NCI-H146 (cell line): ENCODE measurements at places on chromosomes 12 and 14.

DNA sequence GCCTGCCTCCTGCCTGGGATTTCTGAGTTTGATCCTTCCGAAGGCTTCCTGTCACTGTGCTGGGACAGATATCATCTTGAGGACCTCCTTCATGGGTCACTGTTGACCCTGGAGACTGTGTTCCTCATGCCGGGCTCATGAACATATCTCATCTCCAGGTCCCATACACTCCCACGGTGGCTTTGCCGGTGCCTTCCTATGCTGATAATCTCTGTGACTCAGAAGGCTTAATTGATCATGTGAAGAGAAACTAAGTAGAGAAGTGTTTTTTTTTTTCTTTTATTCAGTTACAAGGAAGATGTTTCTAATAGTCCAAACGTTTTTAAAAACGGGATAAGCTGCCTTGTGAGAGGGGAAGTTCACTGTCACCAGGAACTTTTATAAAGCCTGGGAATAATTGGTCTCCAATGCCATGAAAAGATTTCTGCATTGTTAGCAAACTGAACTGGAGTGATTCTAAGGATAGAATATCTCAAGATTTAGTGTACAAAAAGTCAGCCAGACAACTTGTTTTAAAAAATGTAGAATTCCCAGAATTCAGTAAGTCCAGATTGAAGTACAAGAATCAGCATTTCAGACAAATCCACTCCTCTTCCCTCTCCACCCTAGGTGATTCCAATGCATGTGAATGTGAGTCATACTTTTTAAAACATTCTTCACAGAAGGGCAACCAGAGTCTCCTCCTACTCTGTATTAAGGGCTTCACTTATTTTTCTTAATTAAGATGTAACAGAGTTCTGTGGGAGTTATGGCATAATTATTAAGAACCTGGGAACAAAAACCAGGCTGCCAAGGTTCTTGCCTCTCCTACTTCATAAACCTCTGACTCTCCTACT, 139.8 kb upstream of the LGR5 start:
- no peak for DNase-seq

- no peak for DNase-seq
These were observed 30.3 kb downstream of the FAIM2 start for GRCh38 chr12:49873361-49873934.

DNA sequence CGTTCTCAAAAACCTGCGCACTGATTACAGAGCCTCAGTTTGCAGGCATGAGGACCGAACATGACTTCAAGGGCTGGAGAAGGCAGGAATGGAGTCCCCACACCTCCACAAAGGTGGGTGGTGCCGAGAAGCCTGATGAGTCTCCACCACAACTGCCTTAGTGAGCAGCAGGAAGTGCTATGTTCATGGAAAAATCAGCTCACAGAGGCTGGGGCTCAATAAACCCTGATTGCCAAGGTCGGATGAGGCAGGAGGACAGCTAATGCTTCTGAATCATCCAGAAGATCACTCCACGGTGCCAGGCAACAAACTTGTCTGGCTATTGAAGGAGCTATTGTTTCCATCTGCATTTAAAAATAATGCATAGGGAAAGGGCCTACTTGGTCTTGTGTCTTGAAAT, 31.1 kb downstream of the APPL2 start:
- no peak for DNase-seq

DNA sequence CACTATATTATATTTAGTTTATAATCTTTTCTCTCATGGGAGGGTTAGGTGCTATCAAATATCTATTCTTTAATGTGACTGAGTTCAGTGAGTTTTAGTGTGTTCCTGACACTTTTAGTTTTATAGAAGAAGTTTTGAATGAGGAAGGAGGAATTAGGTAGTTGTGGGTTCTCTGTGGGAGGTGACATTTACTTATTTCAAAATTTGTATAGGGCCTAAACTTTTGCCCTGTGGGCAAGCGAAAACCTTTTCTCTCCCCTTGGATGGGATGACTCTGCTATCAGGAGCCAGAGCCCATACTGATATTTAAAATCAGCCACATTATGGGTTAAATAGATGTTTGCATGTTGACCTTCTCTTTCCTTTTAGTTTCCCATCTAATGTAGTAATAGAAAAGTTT, 43.6 kb downstream of the SPATS2 start:
- DNase-seq, result no peak

GRCh38 chr14:93941293-93941910, 14.3 kb downstream of the FAM181A start:
- DNase-seq, result peak; percentile 91

- no peak for DNase-seq
These were observed 340.1 kb upstream of the FKBP4 start for GRCh38 chr12:2454601-2455177.

GRCh38 chr14:21322716-21323115, 42.8 kb downstream of the RPGRIP1 start:
- no peak for DNase-seq

- DNase-seq, result no peak
These were observed 61.5 kb upstream of the PTGR2 start for GRCh38 chr14:73789989-73790581.

DNA sequence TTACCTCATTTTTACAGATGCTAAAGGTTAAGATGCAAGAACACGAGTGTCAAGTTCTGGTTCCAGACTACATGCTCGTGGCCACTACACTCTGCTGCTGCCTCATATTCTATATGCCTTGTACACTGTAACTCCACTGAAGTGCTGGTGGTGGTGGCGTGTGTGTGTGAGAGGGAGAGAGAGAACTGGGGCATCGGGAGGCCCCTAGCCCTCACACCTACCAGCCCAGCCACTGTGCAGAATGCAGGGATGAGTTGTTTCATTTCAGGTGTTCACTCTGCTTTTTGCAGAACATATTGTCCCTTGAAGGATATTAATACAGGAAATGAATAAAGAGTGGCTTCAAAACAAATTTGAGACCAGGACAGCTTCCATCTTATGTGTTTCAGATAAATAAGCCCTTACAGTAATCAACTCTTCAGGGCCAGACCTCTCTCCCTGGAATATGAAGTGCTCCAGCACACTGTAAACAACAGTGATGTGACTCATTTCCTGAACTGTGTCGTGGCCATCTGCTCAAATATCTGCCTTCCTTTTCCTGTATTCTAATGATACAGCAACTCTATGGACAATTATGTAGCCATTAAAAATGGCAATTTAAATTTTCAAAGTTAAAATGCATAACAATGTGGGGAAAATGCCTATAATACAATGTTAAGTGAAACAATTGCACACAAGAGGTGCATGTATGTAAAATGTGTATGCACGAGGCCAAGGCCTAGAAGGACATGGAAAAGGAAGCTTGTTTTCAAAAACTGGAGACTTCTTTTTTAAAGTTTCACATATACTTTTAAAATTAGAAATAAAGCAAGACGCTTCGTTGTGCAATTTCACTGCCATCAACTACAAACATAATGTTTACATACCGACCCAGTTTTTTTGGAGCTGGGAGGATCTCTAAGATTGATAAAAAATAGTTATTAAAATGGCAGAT, 215.4 kb downstream of the PELI2 start:
- peak; percentile 31 for DNase-seq

- DNase-seq, result no peak
These were observed 400.9 kb upstream of the CCDC196 start for GRCh38 chr14:66085224-66085623.
